ENCODE measurements at places on chromosomes 5 and 9.

DNA sequence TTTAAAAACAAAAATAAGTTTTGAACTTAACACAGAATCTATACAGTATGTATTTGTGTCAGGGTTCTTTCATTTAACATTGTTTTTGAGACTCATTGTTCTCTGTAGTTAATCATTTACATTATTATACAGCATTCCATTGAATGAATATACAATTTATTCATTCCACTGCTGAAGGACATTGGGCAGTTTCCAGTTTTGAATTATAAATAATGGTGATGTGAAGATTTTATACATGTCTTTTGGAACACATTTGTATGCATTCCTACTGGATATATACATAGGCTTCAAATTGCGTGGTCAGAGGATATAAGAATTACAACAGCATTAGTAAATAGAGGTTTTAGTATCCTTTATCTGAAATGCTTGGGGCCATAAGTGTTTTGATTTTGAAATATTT is 72.0 kb downstream of the CEP120 start:
- DNase-seq, result no peak

GRCh38 chr9:134489621-134490408 is 151.8 kb upstream of the COL5A1 start:
- no peak for DNase-seq

DNA sequence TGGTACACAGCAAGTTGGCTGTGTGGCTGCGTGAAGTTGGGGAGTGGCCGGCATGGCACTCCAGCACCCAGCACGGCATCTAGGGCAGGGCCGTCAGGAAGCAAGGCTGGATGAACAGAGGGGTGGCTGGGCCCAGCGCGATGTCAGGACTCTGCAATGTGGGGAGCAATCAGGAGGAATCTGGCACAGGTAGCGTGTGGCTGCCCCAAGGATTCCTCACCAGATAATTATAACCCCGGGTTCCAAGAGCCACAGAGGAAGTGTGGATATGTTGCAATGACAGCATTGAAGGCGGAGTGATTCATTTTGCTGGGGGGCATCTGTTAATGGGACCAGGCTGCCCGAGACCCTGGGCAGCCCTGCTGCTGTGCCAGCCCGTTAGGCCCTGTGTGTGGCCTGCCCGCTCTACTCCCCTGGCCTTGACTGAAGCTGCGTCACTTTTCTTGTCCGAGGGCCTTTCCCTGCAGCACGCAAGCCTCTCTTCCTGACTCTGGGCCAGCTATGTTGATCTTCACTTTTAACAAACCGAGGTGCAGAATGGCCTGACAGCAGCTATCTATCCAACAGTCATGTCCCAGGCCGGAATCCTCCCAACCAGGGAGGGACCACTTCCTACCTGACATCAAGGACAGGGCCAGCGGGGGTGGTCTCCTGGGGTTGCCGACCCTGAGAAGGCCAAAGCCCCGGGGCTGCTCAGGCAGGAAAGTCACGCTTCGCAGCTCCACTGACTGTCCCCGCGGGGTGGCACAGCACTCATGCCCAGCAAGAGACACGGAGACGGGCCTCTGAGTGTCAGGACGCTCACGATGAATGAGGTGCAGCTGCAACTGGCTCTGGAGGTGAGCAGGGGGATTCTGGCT is 118.0 kb upstream of the PHYKPL start:
- no peak for DNase-seq

DNA sequence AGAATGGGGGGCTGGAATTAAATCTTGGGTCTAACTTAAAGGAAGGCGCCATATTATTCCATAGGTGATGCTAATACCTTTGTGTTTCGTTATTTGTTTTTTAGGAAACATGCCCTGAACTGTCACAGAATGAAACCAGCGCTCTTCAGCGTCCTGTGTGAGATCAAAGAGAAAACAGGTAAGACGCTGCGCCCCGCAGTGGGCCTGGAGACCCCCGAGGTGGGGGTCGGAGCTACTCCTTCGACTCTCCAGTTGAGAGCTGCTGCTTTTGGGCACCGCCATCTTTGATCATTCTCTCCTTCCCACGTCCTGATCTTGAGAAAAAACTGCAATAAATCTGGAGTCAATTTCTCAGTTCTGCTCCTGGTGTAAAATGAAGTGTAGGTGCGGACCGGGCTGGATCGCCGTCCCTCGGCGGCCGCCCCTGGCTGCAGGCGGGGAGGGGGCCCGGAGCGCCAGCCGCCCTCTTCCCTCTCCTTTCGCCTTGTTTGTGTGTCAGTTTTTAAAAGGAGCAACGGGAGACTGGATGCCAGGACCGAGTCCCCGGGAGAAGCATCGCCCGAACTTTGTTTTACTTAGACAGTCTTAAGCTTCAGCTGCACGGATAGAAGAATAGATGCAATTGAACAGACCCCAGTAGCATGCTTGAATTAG is 1.4 kb downstream of the PBX3 start:
- no peak for DNase-seq

- DNase-seq, result no peak
Observed at GRCh38 chr9:21711504-21711903, 90.9 kb upstream of the MTAP start.

DNA sequence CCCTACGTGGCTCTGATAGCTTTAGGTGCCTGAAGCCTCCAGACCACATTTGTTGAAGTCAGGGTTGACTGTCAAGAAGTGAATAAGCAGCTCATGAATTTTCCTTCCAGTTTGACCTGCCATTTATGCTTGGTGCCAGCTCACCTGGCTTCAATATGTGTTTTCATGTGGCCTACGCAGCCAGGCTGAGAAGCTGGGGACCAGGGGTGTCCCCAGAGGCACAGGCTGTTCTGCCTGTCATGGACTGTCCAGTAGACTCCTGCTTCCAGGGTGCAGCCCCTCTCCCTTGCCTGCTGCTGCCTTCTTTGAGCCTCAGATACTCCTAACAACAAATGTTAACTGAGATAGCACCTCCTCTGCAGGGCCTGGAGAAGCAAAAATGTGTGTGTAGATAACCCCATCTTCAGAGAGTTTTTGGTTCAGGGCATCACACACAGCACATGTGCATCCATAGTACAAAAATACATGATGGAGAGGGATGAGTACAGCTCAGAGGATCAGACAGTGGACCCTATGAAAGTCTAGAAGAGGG is 5.8 kb downstream of the TNFAIP8 start:
- DNase-seq, result no peak

GRCh38 chr9:5892456-5893133 is 1.9 kb downstream of the MLANA start:
- DNase-seq, result no peak

GRCh38 chr5:60447488-60447920 is 252.5 kb downstream of the DEPDC1B start:
- DNase-seq, result no peak

- DNase-seq, result no peak
Observed at GRCh38 chr9:81822967-81823366, 105.3 kb upstream of the SPATA31D4 start.

DNA sequence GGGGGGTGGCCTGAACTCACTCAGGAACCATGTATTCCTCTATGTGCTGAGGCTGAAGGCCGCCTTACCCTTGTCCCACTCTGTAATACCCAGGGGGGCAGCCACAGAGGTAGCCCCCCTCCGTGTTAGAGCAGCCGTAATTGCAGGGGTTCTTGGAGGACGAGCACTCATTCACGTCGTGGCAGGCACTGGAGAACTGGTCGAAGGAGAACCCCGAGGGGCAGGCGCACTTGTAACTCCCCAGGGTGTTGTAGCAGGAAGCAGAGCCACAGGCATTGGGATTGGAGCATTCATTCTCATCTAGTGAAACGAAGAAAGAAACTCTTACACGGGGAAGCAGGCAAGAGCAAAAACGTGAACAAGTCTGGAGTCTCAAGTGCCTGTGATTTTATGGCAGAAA is 179.8 kb downstream of the SLC12A2 start:
- DNase-seq, result no peak

DNA sequence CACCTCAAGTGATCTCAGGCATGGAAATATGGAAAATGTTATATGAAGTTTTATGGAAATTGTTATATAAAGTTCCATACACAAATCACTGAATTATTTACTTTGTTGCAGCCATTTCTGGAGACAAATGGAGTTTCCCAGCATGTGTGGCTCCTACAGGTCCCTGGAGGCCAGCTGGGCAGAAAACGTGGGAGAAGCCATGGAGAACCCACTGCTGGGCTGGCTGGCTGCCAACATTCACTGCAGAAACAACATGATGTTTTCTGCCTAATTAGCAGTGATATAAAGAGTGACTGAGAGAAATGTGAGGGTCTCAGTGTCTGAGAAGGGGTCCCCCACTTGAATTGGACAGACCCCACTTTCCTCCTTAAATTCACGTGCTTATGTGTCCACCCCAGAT is 208.8 kb upstream of the IRX2 start:
- DNase-seq, result no peak

GRCh38 chr9:106307670-106308069 is 555.3 kb upstream of the ZNF462 start:
- DNase-seq, result no peak

GRCh38 chr9:18489861-18490260 is 15.9 kb downstream of the ADAMTSL1 start:
- DNase-seq, result no peak

GRCh38 chr9:76379494-76379893 is 14.7 kb downstream of the RFK start:
- no peak for DNase-seq

GRCh38 chr9:36204906-36205547 is 14.3 kb downstream of the CLTA start:
- no peak for DNase-seq

GRCh38 chr5:139842321-139842720 is 46.7 kb downstream of the PSD2 start:
- no peak for DNase-seq

GRCh38 chr9:97563458-97564135 is 62.1 kb downstream of the TMOD1 start:
- no peak for DNase-seq

- no peak for DNase-seq
Observed at GRCh38 chr9:135102331-135102730, 14.9 kb downstream of the OLFM1 start.

DNA sequence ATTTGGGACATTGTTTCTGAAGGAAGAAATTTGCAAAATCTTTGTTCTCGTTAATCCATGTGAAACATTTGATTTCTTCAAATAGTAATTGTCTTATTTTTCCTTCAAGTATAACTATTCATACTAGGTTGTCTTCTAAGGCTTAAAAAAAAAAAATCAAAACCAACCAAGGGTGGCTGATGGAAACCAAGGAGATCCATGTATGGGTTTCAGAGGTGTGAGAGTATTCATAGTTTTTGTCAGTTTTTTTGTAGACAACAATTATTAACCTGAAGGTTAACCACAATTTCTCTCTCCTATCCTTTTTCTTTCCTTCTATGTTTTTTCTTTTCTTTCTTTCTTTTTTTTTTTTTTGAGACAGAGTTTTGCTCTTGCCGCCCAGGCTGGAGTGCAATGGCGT is 35.4 kb downstream of the KDM4C start:
- DNase-seq, result no peak

- DNase-seq, result no peak
Observed at GRCh38 chr9:32161720-32162119, 222.7 kb upstream of the ACO1 start.

DNA sequence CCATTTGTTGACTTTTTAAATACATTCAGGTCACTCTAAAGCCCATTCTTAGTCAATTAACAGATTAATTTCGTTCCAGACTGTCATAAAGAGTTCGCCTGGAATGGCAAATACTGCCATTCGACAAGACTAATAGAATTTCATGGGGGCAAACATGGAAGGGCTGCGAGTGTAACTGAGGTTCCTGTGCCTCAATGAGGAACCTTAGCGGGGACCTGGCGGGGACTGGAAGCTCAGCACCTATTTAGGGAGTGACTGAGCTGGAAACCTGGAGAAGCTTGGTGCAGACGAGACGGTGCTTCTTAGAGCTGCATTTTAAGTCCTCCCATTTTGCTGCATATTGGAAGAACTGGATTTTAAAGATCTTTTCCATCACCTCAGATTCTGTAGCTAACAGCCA is 3.4 kb downstream of the VCAN start:
- no peak for DNase-seq

GRCh38 chr9:89502671-89503070 is 4.8 kb upstream of the SEMA4D start:
- no peak for DNase-seq

- no peak for DNase-seq
Observed at GRCh38 chr5:181166812-181167733, 19.7 kb downstream of the OR2V2 start.

DNA sequence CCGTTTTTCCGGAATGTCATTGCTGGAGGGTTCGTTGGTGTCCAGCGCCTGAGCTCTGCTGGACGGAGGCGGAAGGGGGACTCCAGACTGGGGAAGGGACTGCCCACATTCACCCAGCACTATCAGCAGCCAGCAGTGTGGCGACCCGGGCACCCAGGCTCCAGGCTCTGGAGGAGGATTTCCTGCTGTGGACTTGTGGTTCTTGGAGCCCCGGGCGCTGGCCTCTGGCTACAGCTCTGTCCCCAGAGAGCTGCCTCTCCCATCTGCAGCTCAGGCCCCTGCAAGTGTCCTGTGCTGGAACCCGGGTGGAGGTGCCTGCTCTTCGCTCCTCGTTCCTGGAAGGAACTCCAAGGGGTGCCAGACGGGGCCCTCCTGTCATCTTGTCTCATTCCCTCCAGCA is 152.6 kb downstream of the RGS3 start:
- no peak for DNase-seq

DNA sequence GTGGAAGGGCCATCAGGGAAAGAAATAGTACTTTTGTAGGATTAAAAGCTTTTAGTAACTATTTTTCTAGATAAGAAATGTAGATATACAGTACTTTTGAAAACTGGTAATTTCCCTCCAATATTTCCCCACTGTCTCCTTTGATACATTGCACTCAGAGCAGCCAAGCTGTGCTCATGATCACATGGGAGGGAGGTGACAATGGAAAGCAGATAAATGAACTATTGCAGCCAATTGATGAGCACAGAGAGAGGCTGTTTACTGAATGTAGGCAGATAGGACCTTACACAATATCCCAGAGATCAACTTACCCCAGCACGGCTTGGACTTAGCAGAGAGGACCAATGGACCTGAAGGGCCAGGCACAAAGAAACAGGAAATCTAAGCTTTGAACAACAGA is 178.0 kb upstream of the NREP start:
- DNase-seq, result no peak

DNA sequence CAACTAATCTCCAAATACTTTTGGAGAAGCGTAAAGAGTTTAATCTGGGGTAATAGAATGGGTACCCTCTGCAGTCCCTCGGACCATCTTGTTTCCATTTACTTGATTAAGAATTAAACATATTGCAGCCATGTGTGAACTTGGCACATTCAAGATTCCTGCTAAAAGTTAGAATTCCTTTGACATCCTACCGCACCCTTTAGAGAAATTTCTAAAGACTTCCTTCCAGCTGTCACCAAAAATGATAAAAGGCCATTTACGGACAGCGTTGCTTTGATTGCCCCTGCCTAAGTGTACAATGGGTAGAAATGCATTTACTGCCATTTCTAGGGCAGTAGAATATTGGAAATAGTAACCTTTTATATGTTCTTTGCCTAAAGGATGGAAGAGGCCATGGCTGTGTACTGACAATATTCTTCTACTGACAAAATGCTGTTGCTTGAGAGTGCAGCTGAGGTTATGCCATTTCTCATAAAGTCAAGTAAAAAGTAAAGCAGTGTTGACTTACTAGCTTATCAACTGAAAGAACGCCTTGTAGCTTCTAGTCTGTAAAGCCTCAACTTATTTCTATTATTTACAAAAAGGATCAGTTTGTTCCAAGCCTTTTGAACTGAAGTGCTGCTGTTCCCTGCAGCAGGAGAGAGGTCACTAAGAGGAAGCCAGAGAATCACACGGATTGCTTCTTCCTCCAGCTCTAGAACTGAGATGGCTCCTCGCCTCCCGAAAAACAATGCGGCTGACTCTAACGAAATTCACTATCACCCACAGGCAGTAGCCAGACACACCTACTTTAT is 139.8 kb upstream of the BASP1 start:
- DNase-seq, result no peak
